ENCODE measurements at places on chromosomes 2 and 18.

- no peak for DNase-seq
Measured at GRCh38 chr18:32770054-32770665, 2.7 kb downstream of the KLHL14 start.

GRCh38 chr18:27583466-27583865 lies 398.4 kb upstream of the CHST9 start:
- DNase-seq = no peak

DNA sequence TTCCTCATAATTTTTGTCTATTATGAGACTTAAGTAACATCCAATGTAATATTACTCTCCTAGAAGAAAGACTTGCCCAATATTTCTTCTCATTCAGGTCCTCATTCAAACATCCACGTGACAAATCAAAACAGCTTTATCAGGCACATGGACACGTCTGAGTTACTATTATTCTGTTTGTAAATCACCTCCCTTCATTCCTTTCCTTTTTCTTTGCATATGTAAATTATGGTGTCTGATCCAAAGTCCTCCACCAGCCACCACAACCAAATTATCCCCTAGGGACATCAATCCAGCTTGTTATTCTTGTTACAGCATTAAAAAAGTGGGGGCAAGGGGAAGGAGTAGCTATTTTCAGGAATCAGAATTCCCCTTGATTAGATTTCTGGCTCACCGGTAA lies 7.1 kb downstream of the TMEM163 start:
- no peak for DNase-seq

DNA sequence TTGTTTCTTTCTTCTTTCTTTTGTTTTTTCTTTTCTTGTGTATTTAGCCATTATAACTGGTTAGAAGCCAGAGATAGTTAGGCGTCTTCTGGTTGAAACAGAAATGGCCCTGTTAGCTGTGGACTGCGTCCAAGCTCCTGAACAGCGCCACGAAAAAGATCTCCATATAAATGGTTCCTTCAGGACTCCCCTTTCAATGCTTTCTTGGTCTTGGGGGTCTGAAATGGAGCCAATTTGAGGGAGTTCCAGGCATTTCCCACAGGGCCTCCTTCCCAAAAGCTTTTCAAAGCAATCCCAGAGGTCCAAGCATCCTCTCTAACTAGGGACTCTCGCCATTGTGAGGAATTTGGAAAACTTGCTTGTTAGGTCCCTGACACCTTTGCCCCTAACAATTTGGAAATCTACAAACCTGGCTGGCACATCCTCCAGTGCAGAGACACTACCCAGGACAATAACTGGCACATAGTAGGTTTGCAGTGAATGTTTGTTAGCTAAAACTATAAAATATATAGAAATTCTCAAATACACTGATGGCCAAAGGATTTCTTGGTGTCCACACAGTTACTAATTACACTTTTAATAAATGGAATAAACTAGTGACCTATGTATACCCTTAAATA lies 80.1 kb downstream of the MYCN start:
- DNase-seq = no peak

DNA sequence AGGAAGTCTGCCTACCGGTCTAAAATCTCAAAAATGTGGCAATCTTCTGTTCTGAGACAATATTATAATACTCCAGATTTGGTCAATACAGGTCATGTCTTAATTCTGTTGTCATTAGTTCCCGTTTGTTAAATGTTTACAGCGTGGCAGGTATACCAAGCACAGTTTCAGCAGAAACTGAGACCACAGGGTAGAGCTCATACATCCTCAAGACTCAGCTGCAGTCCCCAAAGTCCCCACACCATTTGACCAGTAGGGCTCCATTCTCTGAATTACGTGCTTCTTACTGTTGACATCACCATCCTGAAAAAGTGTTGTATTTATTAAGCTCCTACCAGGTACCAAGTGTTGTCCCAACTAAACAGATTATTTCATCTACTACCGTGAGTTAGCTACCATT lies 157.1 kb downstream of the MC4R start:
- DNase-seq = no peak
